ENCODE measurements at places on chromosomes 7 and 10.

DNA sequence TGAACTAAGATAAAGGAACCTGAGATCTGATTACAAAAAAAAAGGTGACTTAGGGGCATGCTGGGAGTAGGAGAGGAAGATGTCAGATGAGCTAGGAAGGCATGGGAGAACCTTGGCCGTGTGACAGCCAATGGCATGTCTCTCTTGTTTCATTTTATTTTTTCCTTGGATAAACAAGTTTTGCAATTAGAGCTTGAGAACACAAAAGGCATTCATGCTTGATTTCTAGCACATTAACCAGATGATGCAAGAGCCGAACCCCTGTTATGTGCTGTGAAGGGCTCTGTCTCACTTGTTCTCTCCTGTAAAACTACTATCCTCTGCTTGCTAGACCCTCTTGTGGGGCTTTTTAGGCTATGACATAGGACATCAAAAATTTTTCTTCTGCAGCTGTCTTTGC is 134.3 kb upstream of the ASAH2 start:
- DNase-seq, result peak; percentile 16

DNA sequence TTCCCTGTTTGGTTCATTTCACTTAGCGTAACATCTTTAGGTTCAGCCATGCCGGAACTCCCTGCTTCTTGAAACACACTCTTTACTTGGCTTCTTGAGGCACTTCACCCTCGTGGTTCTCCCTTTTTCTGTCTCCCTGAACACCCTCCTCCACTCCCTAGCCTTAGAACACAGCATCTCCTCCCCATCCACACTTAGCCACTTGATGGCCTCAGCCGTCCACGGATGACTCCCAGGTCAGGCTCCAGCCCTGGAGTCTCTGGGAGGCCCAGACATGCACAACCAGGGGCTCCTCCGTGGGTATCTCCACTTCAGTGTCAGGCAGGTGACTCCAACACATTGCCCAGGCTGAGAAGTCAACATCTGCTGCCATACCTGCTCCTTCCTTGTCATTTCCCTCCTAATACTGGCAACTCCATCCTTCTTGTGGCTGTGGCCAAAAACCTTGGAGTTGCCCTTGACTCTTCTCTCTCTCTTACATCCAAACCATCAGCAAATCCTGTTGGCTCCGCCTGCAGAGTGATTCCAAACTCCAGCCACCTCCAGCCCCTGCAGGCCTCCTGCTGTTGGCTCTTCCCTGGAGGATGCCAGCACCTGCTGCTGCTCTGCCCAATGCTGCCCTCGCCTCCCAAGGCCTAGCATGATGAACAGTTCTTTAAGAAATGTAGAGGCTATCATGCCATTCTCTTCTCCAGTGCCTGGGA is 8.4 kb upstream of the INMT start:
- peak; percentile 83 for DNase-seq

DNA sequence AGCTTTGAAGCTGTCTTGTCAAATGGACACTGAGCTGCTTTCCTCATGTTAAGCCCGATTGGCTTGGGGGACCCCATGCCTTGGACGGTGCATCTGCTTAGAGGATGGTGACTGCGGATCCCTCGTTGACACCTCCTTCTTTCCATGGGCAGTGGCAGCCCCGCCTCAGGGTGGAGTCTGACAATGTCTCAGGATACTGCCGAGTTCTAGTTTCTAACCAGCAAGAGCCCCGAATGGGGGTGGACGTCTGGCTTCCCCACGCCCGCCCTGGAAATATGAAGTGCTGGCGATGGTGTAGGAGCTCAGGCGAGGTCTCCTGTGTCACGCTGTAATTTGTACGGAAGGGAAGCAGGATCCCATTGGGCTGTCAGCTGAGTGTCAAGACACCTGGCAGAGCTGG is 106.2 kb upstream of the CTBP2 start:
- DNase-seq, result no peak

- DNase-seq, result no peak
These were observed 36.0 kb upstream of the ABLIM1 start for GRCh38 chr10:114694062-114694461.

DNA sequence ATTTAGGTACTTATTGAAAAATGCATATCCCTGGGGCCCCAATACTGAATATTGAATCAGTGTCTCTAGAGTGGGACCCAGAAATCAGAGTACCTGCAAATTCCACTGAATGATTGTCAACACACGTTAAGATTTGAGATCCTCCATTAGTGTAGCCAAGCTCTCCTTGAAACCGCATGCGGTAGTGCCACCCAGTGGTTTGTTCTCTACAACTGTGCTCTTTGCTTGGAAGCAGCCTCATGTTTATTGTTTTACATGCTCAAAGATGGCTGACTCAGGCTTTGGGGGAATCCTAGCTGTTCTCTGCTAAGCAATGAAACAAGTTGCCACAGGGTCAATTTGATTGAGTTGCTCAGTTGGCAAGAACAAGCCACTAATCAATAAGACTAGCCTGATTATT is 340.2 kb upstream of the CELF2 start:
- DNase-seq, result peak; percentile 71

GRCh38 chr7:86949779-86950260 is 109.6 kb downstream of the ELAPOR2 start:
- DNase-seq, result no peak

- DNase-seq, result no peak
These were observed 34.7 kb upstream of the CALN1 start for GRCh38 chr7:72446591-72447462.

GRCh38 chr7:130009848-130010688 is 41.1 kb downstream of the ZC3HC1 start:
- DNase-seq, result peak; percentile 89

GRCh38 chr10:62691336-62691735 is 113.2 kb upstream of the ADO start:
- DNase-seq, result no peak

- no peak for DNase-seq
These were observed 1.1 kb upstream of the DPY19L1 start for GRCh38 chr7:35038354-35038753.

DNA sequence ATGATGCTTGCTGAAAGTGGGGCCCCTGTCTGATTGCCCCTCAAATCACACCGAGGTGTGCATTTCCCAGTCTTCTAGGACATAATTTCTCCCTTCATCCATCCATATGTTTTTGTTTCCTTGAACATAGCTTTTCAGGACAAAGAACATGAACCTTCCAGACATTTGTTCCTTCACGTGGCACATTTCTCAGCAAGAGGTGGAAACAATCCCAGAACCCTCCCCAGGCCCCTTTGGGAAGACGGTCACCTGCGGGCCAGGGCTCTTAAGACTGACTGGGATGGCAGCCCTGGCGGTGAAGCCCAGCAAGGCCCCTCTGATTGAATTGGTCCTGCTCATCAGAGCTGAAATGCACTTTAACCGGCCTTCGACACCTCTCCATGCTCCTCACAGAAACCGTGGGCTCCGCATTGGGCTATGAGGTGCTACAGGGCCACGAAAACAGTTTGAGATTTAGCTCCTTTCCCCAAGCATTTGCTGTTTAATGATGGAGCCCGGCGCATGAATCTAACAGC is 522.5 kb upstream of the DPP6 start:
- DNase-seq, result no peak

GRCh38 chr10:11209830-11210181 is 192.1 kb downstream of the CELF2 start:
- DNase-seq, result no peak

DNA sequence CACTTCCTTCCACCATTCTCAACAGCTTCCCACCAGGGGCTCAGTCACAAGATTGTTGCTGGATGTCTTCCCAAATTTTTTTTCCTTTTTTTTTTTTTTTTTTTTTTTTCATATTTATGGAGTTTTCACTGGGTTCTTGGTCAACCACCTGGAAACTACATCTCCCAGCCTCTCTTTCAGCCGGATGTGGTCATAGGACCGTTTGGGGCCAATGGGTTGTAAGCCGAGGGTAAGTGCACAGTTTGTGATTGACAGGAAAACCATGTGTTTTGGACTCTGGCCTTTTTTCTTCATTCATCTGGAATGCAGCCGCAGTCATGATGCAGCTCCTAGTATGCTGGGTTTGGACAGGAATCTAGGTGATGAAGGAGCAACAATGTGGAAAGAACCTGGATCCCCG is 337.1 kb upstream of the FOXK1 start:
- DNase-seq, result no peak

GRCh38 chr10:91511549-91512330 is 101.6 kb downstream of the HECTD2 start:
- peak; percentile 74 for DNase-seq

DNA sequence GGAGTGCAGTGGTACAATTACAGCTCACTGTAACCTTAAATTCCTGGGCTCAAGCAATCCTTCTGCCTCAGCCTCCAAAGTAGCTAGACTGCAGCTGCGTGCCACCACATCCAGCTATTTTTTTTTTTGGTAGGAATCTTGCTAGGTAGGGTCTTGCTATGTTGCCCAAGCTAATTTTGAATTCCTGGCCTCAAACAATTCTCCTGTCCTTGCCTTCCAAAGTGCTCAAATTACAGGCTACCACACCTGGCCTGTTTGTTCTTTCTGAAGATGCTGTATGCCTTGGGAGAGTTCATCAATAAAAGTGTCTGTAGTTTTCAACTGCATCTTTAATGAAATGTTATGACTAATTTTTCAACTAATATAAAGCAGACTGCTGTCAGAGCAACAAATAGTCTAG is 452 bp downstream of the SAMD9 start:
- no peak for DNase-seq

GRCh38 chr7:114531326-114531725 is 116.7 kb downstream of the FOXP2 start:
- DNase-seq, result no peak

DNA sequence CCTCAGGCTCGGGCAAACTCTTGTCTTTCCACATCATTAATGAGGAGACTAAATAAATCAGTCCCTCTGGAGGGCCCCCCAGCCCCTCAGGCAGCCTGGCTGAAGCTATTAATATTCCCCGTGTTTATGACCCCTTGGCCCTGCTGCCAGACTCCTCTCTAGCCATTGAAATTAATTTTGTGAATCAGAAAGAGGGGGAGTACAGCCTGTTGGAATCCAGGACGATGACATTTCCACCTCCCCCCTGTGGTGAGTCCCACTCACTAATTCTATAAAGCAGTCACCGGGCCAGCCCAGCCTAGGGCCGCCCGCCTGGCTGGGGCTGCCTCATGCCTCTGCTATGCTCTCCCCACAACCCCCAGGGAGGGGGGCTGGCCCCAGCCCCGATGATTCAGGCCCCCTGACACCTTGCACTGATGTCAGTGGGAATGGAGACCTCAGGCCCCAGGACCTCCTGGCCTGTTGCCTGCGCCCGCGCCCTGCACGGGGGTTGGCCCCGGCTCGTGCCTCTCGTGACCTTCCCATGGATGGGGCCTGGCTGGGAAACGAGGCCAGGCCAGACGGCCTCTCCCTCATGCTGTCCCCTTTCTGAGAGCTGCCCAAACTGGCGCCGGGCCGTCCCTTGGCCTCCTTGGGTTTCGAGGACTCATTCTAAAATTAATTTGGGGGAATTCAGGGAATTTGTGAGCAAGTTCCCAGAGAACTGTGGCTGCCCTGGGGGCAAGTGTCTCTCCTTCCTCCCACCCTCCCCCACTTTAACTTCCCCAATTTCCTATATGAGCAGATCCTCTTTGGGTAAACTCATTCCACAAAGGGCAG is 34.0 kb downstream of the TMEM270 start:
- DNase-seq, result peak; percentile 97

- no peak for DNase-seq
These were observed 18.8 kb upstream of the SLC35G1 start for GRCh38 chr10:93875032-93875358.

DNA sequence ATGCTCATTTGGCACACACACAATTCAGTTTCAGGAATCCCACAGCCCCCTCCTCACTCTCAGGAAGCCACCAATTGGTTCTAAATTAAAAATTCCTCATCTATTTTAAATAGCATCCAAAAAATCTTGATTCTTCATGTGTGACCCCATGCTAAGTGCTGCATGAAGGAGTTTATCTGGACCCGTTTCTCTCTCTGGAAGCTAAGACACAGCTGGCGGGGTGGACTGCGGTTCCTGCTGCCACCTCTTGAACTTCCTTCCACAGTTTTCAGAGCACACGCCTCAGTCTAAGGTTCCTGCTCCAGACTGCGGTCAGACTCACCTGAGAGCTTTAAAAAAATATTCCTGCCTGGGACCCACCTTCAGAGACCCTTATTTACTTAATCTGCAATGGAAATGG is 34.5 kb downstream of the LYZL1 start:
- no peak for DNase-seq

- peak; percentile 47 for DNase-seq
These were observed 54.1 kb upstream of the OPN4 start for GRCh38 chr10:86600296-86600695.

DNA sequence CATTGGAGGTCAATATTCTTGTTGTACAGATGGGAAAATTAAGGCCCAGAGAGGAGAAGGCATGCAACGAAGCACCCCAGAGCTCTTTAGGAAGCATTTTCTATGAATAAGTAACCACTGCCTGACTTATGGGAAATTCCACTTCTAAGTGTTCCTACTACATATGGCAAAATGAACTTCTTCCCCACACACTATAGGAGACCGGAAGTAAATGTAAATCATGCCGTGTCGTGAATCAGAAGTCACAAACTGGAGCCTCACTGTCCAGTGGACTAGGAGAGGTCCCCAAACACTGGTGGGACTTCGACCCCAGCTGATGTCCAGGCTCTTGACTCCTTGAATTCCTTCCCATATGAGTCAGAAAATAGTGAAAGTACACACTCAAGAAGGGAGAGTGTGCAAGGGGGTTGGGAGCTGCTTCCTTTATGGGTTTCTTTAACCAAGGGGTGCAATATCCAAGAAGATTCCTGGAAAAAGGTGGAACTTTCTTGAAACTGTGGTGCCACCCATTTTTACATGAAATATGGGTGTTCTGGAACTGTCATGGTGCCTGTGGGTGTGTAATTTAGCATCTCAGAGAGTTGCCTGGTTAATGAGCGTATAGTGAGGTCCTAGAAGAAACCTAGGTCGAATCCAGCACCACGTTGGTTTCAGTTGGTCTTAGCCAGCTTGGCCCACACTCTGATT is 6.7 kb downstream of the RASSF4 start:
- no peak for DNase-seq

DNA sequence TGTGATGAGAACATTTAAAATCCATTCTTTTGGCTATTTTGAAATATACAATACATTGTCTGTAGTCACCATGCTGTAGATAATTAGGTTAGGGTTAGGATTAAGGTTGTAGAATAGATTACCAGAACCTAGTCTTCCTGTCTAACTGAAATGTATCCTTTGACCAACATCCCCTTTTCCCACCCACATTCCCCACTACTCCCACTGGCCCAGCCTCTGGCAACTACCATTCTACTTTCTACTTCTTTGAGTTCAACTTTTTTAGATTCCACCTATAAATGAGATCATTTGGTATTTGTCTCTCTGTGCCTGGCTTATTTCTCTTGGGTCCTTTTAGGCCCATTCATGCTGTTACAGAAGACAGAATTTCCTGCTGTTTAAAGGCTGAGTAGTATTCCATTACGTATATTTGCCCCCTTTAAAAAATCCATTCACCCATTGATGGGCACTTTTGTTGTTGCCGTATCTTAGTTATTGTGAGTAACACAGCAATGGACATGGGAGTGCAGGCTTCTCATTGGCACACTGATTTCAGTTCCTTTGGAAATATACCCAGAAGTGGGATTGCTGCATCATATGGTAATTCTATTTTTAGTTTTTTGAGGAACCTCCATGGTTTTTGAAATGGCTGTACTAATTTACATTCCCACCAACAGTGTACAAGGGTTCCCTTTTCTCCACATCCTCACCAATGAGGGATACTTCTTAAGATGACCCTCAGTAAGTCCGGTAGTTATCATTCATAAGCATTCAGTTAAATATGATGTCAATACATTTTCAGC is 104.0 kb downstream of the RALA start:
- DNase-seq, result no peak

Measured in AG20443 (cell line).